Amygdala (tissue), 56 donors: ENCODE measurements at places on chromosomes 1 and 21.

DNA sequence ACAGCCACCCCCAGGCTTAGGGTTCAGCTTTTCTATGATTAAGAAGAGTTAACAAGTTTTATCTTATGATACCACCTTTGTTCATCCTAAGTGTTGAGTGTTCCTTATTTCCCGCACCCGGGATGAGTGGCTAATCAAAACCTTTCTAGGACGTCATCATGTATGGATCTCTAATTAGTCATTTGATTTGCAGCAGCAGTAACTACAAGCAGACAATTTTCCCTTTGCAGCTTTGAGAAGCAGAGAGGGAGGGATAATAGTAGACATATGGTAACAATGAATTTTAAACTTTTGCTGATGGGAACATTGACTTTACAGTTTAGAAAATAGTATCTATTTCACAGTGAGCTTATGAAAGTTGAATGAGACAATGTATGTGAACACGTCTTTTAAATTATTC lies 30.8 kb upstream of the SLC35F3 start:
- no peak for DNase-seq

GRCh38 chr1:8465013-8465412 lies 147.1 kb downstream of the SLC45A1 start:
- DNase-seq: no peak

- DNase-seq: no peak
These were observed 1.6 kb upstream of the KCND3 start for GRCh38 chr1:111990878-111991718.

DNA sequence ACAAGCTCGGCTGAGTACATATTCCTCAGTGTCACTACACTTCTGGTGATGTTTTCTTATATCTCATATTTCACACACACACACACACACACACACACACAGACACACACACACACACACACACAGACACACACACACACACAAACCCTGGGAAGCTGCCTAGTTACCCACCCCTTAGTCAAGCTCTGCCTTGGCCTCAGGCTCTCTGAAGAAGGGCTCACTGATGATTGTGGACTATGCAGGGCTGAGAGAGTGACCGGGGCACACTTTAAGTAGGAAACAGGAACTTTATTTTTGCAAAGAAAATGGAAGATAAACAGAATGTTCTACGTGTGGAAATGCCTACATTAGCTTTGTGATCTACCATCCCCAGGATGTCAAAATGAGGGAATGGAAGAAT lies 19.2 kb upstream of the LCE2D start:
- DNase-seq: no peak

- no peak for DNase-seq
These were observed 7.8 kb upstream of the SRRM1 start for GRCh38 chr1:24635195-24635843.

DNA sequence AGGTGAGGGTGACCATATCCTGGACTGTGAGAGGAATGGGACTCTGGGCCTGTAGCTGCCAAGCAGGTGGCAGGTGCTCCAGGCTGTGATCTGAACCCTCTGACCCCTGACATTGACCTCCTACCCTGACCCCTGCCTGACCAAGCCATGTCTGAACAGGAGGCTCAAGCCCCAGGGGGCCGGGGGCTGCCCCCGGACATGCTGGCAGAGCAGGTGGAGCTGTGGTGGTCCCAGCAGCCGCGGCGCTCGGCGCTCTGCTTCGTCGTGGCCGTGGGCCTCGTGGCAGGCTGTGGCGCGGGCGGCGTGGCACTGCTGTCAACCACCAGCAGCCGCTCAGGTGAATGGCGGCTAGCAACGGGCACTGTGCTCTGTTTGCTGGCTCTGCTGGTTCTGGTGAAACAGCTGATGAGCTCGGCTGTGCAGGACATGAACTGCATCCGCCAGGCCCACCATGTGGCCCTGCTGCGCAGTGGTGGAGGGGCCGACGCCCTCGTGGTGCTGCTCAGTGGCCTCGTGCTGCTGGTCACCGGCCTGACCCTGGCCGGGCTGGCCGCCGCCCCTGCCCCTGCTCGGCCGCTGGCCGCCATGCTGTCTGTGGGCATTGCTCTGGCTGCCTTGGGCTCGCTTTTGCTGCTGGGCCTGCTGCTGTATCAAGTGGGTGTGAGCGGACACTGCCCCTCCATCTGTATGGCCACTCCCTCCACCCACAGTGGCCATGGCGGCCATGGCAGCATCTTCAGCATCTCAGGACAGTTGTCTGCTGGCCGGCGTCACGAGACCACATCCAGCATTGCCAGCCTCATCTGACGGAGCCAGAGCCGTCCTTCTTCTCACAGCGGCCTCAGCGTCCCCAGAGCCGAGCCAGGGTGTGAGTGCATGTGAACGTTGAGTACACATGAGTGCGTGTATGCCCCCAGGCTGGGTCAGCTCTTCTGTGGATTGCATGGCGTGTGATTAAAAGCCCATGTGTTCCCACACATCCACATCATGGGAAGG lies 3.1 kb downstream of the TMEM125 start:
- no peak for DNase-seq

- DNase-seq: no peak
These were observed 163.1 kb downstream of the PCNX2 start for GRCh38 chr1:233132445-233132844.

DNA sequence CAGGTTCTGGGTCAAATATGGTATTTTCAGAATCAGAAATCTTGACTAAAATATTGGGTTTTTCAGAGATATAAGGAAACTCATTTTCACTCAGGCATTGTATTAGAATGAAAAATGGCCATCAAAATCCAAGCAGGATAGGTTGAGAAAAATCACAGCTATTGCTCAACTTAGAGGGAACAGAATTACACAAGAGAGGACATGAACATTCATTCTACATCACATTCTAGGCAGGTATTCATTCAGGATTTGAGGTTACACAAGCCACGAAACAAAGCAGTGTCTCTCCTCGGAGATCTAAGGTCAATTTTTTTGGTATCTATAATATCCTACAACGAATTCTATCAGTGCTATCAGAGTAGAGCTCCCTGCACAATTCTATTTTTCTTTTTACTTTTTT lies 163.6 kb upstream of the HP1BP3 start:
- DNase-seq: no peak

- no peak for DNase-seq
These were observed 4.6 kb upstream of the CLCA2 start for GRCh38 chr1:86419277-86419903.

DNA sequence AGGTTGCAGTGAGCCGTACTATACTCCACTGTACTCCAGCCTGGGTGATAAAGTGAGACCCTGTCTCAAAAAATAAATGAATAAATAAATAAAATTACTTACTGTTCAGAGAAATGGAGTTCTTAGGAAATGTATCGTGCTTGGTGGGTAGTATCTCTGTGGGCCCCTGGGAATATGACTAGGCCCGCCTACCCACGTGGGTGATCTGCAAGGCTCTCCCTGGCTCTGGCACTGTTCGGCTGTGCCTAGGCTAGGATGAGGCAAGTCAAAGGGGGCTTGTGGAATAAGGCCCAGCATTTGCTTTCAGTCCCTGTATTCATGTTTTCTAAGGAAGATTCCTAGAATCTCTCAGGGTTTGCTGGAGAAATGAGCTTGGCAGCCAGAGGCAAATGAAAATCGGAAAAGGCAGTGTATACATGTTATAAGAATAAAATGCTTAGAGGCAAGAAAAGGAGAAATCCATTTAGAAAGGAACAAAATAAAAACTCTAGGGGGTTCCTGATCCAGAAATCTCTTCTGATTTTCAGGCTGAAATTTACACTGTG lies 4.5 kb upstream of the CSRP1 start:
- DNase-seq: no peak
